ENCODE measurements at places on chromosomes 13 and 19.
A peak's percentile ranks its signal among the peaks of the same experiment; 100 is the strongest.

- DNase-seq: no peak
Measured at GRCh38 chr13:86082121-86082520, 282.9 kb upstream of the SLITRK6 start.

GRCh38 chr13:94020833-94021232, 458.6 kb downstream of the DCT start:
- DNase-seq: no peak

- DNase-seq: no peak
Measured at GRCh38 chr13:84946192-84946591, 853.0 kb downstream of the SLITRK6 start.

GRCh38 chr13:93180356-93180969, 46.1 kb upstream of the GPC6 start:
- no peak for DNase-seq

DNA sequence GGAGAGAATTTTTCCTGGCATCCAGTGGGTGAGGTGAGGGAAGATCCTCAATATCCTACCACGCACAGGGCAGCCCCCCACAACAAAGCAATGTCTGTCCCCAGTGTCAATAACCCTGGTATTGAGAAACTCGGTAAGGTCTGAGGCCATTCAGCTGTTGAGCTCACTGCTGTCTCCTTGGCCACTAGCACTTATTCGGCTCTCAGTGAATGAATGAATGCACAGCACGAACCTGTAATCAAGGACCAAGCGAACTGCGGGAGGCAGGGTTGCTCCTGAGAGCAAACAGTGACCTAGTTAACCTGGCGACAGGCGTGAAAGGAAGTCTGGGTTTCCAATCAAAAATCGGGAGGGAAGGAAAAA, 640 bp downstream of the ZSCAN5A start:
- no peak for DNase-seq

DNA sequence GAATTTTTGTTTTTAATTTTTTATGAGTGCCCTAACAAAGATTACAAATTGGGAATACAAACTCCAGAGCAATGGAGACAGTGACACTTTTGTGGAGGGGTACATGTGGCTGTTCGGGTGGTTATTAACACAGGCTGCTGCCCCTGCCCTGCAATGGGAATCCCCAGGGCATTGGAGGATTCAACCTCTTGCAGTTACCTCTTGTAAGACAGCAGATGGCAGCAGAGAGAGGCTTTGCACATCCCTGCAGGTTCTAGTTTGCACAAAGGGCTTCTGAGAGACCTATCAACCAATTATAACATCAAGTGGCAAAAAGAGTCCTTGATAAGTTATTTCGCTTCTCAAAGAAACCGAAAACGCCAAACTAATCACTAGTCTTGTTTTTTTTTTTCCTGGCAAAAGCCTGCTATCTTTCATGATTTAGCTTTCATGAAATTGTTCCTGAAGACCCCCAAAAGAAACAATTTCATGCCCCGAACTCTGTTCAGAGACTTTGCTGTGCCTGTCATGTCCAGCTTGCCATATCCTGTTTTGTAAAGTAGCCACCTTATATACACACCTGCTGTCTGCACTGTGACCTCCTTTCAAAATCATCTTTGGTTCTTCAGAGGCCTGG, 10.4 kb downstream of the GJB2 start:
- peak; percentile 29 for DNase-seq

DNA sequence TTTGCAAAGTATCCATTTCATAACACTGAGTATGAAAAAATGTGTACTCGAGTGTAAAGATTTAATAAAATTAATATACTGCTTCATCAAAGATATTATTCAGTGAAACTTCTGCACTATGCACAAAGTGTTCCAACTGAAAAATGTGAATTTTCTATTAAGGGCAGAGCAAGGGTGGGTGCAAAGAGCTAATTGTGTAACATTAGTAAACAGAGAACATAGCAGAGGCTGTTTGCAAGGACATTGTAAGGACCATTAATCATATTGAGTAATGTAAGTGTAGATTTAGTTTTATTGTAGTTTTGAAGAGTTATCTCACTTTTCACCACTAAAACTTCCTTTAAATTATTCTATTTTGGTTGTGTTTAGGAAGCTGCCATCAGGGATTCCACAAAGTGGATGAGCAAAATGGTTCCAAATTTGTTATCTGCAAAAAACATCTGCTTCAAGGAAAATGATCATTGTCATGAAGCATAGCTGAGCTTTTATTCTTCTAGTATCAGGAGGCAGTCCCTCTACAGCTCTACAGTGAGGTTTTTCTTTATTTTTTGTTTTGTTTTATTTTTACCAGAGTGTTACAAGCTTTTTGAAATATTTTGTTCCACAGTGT, 1375.4 kb downstream of the SLITRK1 start:
- DNase-seq: no peak

DNA sequence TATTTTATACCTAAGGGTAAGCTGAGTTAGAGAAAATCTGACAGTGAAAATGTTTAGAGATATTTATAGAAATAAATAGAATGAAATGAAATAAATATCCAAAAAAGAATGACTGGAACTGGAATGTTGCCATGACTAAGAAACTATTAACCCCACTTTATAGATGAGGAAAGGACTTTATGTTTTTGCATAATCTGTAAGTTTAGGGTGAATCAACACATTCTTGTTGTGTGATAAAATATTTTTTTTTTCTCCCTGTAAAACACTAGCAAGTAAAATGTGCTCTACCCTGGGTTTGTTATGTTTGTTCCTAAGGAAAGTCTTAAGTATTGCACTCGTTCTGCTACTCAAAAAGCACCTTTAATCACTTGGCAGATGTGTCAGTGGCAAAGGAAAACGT, 83.8 kb upstream of the KL start:
- no peak for DNase-seq

GRCh38 chr19:28977826-28978225, 235.1 kb downstream of the UQCRFS1 start:
- DNase-seq: no peak

- DNase-seq: no peak
Measured at GRCh38 chr13:24183741-24184182, 23.2 kb downstream of the SPATA13 start.

- no peak for DNase-seq
Measured at GRCh38 chr19:10863107-10863717, 8.1 kb upstream of the CARM1 start.

GRCh38 chr13:89181041-89181440, 1509.9 kb downstream of the SLITRK5 start:
- DNase-seq: no peak

DNA sequence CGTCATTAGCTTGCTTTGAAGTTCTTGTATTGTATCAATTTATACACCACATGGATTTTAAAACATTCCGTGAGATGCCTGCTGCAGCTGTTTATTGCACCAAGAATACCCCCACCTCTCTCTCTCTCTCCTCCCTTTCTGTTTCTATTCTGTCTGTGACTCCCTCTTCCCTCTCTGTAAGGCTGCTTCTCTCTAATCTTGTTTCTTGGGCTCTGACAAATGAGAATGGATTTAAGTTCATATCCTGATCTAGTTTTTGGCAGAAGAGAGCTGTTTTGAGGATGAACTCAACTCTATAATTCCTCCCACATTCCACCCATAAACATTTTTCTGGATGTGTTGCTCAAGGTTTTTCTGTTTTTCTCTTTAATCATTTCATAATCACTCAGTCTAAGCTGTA, 144.3 kb upstream of the FRY start:
- DNase-seq: no peak

- DNase-seq: no peak
Measured at GRCh38 chr13:65946387-65946786, 1283.7 kb downstream of the PCDH9 start.

- DNase-seq: no peak
Measured at GRCh38 chr19:5892772-5893275, 10.8 kb downstream of the NDUFA11 start.

- no peak for DNase-seq
Measured at GRCh38 chr19:21604351-21604926, 99.0 kb downstream of the ZNF429 start.

GRCh38 chr13:91203430-91203829, 144.1 kb upstream of the MIR17HG start:
- DNase-seq: no peak

DNA sequence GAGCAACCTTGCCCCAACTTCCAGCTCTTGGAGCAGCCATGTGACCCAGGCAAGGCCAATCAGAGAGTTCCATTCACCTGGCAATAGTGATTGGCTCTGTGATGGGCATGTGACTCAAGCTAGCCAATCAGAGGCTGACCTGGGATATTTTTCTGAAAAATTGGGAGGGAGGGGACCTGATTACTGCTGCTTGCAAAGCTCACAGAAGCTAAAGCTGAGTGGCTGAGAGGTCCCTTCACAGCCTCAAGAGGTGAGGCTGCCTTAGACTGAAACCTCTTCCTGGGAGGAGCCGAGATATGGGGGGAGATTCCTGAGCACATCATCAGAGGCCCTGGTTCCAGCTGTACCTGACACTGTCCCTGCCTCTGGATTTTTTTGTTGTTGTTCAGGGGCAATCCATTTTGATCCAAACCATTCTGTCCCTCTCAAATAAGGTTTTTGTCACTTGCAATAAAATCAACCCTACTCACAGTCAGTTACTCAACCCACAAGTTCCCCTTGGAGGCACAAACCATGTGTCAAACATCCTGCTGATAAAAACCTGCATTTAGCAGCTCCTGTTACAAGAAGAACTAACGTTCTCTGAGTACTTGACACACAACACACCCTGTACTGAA, 4.8 kb downstream of the CIB3 start:
- DNase-seq: no peak

- no peak for DNase-seq
Measured at GRCh38 chr19:49565261-49565660, 15.1 kb downstream of the NOSIP start.

DNA sequence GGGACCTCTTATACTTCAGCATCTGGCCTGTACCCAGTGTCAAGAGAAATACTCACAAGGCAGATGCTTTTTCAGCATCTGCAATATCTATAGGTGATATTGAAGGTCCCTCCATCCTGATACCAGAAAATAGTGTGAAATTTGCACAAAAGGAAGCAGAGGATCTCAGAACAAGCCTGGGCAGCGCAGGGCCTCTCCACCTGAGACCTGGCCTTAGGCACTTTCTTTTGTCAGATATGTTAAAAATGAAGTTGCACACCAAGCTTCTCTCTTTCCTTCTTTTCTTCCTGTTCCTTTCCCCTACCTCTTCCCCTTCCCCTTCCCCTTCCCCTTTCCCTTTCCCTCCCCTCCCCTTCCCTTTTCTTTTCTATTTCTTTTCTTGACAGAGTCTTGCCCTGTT, 62.2 kb downstream of the ARHGEF18 start:
- no peak for DNase-seq

- peak; percentile 33 for DNase-seq
Measured at GRCh38 chr19:49331616-49332055, 3.6 kb upstream of the CD37 start.

DNA sequence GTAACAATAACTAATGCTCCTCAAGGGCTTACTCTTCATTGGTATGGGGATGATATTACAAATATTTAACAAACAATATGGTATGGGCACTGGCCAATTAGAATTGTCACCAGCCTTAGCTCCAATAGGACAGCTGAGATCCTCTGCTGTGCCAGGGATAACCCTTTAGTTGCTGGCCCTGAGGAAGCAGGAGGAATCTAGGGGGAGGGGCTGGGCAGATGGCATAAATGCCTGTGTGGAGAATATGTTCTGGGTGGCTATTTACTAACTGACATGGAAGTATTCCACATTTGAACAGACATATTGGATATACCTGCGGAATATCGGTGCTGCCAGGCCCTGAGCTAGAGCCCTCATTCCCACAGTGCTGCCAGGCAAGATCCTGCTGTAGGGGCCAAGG, 16.6 kb upstream of the LRCH1 start:
- DNase-seq: no peak

- no peak for DNase-seq
Measured at GRCh38 chr13:46731535-46731934, 65.4 kb downstream of the ESD start.

- no peak for DNase-seq
Measured at GRCh38 chr13:93080587-93080986, 146.0 kb upstream of the GPC6 start.

- DNase-seq: no peak
Measured at GRCh38 chr13:21973437-21974125, 302.7 kb downstream of the FGF9 start.

DNA sequence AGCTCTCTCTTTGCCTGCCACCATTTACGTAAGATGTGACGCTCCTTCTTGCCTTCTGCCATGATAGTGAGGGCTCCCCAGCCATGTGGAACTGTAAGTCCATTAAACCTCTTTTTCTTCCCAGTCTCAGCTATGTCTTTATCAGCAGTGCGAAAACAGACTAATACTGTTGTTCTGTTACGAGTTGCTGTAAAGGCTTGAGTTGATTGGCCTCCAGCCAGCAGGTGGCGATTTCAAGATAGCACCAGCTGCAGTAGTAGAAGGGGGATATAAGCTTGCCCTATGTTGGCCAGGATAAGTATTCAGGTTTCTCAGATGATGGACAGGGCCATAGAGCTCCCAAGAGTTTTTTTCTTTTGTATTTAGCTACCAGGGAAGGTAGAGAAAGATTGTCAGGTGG, 385.5 kb downstream of the MZT1 start:
- no peak for DNase-seq

- DNase-seq: no peak
Measured at GRCh38 chr13:112510002-112510780, 77.8 kb downstream of the TUBGCP3 start.

GRCh38 chr19:39926170-39926760, 8.2 kb downstream of the FCGBP start:
- no peak for DNase-seq

- DNase-seq: no peak
Measured at GRCh38 chr13:109870696-109871370, 84.5 kb upstream of the IRS2 start.

- DNase-seq: no peak
Measured at GRCh38 chr13:98557937-98558792, 18.7 kb downstream of the STK24 start.

- no peak for DNase-seq
Measured at GRCh38 chr19:39141929-39142328, 16.3 kb downstream of the PAK4 start.

GRCh38 chr19:43923875-43924274, 11.2 kb downstream of the ZNF45 start:
- DNase-seq: no peak

DNA sequence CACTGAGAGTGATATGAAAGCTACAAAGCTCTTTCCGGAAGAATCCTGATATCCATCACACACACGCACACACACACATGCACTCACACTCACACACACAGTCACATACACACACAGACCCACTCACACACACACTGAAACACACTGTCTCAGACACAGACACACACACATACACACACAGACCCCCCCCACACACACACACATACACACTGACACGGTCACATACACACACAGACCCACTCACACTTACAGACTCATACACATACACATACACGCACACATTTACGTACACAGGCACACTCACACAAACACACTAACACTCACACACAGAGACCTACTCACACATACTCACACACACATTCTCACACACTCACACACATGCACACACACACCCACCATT, 58.6 kb downstream of the LIG4 start:
- no peak for DNase-seq

GRCh38 chr13:45381196-45381595, 37.0 kb downstream of the SLC25A30 start:
- DNase-seq: no peak

DNA sequence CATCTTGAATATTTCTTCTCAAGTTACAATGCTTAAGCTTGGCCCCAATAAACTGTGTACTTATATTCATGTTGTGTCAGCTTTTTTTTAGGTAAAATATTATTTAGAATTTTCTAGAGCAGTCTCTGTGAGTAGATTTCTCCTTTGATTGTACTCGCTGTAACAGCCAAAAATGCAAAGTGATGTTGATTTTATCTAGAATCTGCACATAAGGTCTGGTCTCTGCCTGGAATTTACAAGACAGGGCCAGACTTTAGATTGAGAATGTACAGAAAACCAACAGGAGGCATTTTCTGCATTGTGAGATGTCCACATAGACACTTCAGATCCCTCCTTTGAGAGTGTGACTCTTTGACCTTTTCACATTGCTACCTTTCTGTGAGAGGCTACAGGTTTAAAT, 43.1 kb upstream of the ZNF681 start:
- DNase-seq: no peak
